ENCODE measurements at places on chromosomes 3 and 15.

GRCh38 chr15:62624547-62625378 lies 417.8 kb upstream of the TPM1 start:
- DNase-seq: no peak

DNA sequence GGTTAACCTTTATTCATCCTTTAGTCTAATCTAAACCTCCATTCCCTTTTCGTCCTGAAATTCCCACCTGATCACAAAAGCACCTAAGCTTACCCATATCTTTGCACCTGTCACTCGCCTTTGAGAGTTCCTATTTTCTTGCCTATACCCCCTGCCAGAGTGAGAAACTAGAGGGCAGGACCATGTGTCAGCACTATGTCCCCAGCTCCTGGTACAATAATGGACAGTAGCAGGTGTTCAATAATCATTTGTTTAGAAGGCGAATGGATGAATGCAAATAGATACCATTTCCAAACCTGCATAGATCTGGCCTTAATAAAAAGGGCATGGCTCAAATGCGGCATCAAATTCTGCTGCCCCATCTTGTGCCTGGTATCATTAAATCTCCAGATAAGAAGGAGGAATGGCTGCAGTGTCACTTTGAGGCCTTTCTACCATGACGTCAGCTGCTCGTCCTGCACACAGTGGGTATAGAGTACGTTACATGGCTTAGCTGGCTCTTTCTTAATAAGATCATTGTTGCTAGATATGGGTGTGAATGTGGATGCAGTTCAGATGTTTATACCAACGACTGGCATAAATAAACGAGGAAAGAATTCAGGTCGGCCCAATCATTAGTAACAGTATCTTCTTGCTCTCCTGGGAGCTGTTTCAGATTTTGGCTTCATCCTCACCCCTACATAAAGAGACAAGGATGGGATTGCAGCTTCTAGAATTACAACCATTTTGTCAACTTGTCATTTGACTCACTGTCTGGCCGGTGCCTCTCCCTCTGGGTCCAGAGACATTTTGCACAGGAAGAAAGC lies 148.7 kb downstream of the RORA start:
- DNase-seq: no peak

DNA sequence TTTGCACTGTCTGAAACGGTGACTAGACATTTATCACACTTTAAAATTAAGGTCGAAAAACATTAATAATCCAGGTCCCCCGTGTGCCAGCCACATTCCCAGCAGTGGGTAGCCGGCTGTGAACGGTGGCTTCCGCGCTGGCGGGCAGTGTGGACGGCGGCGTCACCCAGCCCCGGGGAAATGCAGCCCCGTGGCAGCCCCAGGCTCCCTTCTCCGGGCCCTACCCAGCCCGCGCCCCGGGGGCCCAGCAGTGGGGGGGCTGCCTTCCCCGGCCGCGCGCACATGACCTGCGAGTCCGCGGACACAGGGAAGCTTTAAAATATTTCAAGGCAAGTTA lies 25.3 kb downstream of the GABRA5 start:
- no peak for DNase-seq

DNA sequence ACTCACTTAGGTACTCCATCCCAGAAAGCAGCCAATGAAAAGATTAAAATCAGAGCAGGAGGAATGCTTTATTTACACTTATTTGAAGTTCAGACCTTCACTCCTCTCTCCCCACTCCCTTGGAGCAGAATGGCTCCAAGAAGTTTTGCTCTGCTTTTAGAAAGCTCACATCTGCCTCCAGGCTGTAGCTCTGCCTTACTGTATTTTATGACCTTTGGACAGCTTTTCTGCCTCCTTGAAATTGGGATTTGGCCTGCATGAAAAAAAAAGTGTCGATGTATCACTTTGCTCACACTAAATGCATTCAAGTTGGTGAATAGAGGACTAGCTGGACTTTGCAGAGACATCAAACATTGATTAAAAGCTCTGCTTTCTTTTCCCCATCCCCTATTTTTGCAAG lies 95.3 kb downstream of the SLC9A9 start:
- no peak for DNase-seq

GRCh38 chr15:73934281-73934680 lies 8.0 kb downstream of the LOXL1 start:
- DNase-seq: no peak

- no peak for DNase-seq
These were observed 51.8 kb downstream of the KLF15 start for GRCh38 chr3:126305427-126305826.
